H4 (cell line): ENCODE measurements at places on chromosomes 16 and 17.

DNA sequence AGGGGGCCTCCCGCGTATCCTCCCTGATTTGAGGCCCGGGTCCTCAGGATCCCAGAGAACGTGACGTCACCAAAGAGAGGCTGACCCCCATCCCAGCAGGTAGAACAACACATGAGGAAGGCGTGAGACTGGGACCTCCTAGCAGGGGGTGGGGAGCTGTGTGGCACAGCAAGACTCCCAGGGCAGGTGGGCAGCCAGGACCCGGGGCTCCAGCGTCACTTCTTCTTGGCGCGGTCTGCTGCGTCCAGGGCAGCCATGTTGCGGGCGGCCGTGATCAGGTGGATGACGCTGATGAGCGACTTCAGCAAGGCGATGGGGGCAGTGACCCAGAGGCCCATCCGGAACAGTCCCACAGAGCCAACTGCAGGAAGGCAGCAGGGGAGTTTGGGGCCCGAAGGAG, 4.1 kb downstream of the CDIPT start:
- no peak for DNase-seq

GRCh38 chr16:73883841-73884240, 412.8 kb upstream of the PSMD7 start:
- no peak for DNase-seq

DNA sequence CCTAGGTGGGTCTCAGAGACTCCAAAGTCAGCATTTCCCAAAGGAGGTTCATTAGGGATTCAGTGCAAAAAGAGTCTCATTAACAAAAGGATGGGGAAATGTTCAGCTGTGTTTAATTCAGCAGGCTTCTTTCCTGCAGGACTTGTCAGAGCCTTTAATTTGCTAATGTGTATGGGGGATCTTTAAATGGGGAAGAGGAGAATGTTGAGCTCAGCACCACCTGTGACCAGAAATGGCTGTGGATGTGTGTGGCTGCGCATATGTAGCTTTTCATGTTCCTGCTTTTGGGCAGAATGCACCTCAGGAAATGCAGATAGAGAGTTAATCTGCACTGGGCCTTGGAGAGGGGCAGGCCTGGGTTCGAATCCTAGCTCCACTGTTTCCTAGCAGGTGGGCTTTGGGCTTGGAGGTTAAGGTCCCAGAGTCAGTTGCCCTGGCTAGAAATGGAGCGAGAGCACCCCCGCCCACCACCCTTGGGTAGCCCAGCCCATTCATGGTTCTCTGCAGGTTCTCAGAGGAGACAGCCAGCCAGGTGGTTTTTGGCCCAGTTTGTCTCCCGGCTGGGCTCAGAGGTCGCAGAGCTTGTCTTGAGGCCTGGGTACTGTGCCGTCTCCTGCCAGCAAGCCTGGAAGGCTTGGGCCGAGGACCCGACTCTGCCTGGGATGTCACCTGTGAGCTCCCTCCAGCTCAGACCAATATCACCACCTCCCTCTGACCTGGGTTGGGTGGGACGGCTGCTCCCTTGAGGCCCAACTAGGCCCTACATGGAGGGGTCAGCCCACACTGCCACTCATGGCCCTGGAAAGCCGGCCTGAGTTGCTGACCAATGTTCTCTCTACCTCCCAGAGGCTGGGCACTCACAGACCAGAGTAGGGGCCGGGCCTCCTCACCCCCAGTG, 9.3 kb downstream of the ADCY7 start:
- no peak for DNase-seq

DNA sequence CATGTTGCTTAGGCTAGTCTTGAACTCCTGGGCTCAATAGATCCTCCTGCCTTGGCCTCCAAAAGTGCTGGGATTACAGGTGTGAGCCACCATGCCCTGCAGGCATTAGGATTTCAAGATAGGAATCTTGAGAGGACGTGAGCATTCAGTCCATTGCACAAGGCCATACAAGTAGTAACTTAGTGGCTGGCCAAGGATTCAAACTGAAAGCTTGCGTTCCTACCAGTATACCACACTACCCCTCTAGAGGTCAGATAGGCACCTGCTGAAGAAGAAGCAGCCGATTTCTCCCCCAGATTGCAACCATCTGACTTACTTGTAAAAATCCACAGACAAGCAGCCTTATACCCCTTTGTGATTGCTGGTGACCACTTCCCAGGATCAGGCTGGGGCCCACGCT, 80.9 kb downstream of the CACNG3 start:
- no peak for DNase-seq

DNA sequence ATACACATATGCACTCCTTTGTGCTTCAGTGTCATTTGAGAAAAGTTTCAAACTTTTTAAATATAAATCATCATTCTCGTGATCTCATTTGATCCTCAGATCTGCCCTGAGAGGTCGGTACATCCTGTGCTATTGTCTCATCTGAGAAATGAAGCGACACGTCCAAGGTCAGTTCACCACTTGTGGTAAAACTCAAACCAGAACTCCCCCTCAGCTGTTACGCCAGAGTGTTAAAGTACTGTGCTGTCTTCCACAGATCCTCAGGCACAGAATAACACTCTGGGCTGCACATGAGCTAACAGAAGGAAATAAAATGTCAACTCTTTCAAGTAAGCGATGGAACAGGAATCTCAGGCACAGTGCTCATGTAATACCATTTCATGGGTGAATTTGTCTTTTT, 31.4 kb downstream of the ANKFN1 start:
- no peak for DNase-seq
